Stimulated activated CD8-positive, alpha-beta memory T cell treated with anti-CD3 and anti-CD28 coated beads, Interleukin-7, amount 100 ng/mL, for 4 hours (primary cell): ENCODE measurements at places on chromosomes 7 and 10.

GRCh38 chr10:59774451-59774850, 21.2 kb upstream of the MRLN start:
- DNase-seq, result no peak

- no peak for DNase-seq
Observed at GRCh38 chr7:80847027-80847426, 71.8 kb downstream of the SEMA3C start.

GRCh38 chr7:28180364-28181147, at the start of gene JAZF1:
Gene JAZF1 (minus strand): TSS chr7:28180795.
- peak; percentile 38 for DNase-seq

- DNase-seq, result no peak
Observed at GRCh38 chr7:87210506-87210905, 9.0 kb downstream of the TMEM243 start.
